ENCODE measurements at places on chromosomes 2 and 18. TPM values are rescaled to one million over a fixed set of nuclear protein-coding genes. Genes with fewer than 3 reads are reported as not detected.

LRATD1 gene
- 18.8 TPM for total RNA-seq

TOGARAM2 gene
- total RNA-seq, result 0.53 TPM

PLEKHH2 gene
- 67.0 TPM for total RNA-seq

HOXD1 gene
- 5.5 TPM for total RNA-seq

C2orf92 gene
- 8.4 TPM for total RNA-seq

HTR2B gene
- 16.9 TPM for total RNA-seq

DCAF17 gene
- total RNA-seq, result 24.8 TPM

SH3BP4 gene
- total RNA-seq, result 47.8 TPM

GFPT1 gene
- total RNA-seq, result 26.3 TPM

SCN9A gene
- 5.0 TPM for total RNA-seq

LYPD6B gene
- 13.0 TPM for total RNA-seq

CDKL4 gene
- 2.6 TPM for total RNA-seq

PLGLB1 gene
- 6.9 TPM for total RNA-seq

HRH4 gene
- total RNA-seq, result 0.23 TPM

EIF2AK3 gene
- 32.3 TPM for total RNA-seq

THSD7B gene
- total RNA-seq, result 6.5 TPM

RFTN2 gene
- 12.9 TPM for total RNA-seq

SPP2 gene
- not detected for total RNA-seq

ZNF516 gene
- total RNA-seq, result 56.8 TPM

LYG2 gene
- not detected for total RNA-seq

PLB1 gene
- total RNA-seq, result 2.6 TPM

CGREF1 gene
- 3.6 TPM for total RNA-seq

SLC5A7 gene
- total RNA-seq, result 0.53 TPM

G6PC2 gene
- 0.23 TPM for total RNA-seq

GALNT5 gene
- total RNA-seq, result 0.70 TPM

SERPINB4 gene
- not detected for total RNA-seq

GAL3ST2 gene
- total RNA-seq, result 0.82 TPM

PARD3B gene
- 44.8 TPM for total RNA-seq

TTC21B gene
- total RNA-seq, result 73.9 TPM

PCARE gene
- total RNA-seq, result 0.18 TPM

NEURL3 gene
- 16.9 TPM for total RNA-seq

PTH2R gene
- total RNA-seq, result 22.5 TPM

STON1 gene
- 32.5 TPM for total RNA-seq

CFC1 gene
- not detected for total RNA-seq

DSG4 gene
- total RNA-seq, result not detected

REG1B gene
- total RNA-seq, result not detected

SLC11A1 gene
- total RNA-seq, result 15.5 TPM

SMYD1 gene
- 30.2 TPM for total RNA-seq

SAG gene
- not detected for total RNA-seq

CXXC1 gene
- total RNA-seq, result 64.0 TPM

SKOR2 gene
- total RNA-seq, result not detected

BCL11A gene
- total RNA-seq, result 11.0 TPM

CCDC141 gene
- 8.2 TPM for total RNA-seq

RAB6C gene
- total RNA-seq, result 0.23 TPM
